ENCODE measurements at places on chromosomes 16 and 17. TPM values are rescaled to one million over a fixed set of nuclear protein-coding genes. Genes with fewer than 3 reads are reported as not detected.

TNFRSF13B gene
- total RNA-seq, result not detected

KIF2B gene
- not detected for total RNA-seq

CD7 gene
- not detected for total RNA-seq

- no peak for DNase-seq
These were observed 9.6 kb upstream of the WIPF2 start for GRCh38 chr17:40209404-40210093.

- DNase-seq, result no peak
These were observed 286.5 kb upstream of the ERCC4 start for GRCh38 chr16:13633391-13633861.

NUDT21 gene
- total RNA-seq, result 72.7 TPM

- no peak for DNase-seq
These were observed 24.8 kb upstream of the MRPS23 start for GRCh38 chr17:57874434-57875289.

GRCh38 chr17:4634976-4635375 is 6.5 kb downstream of the ALOX15 start:
- no peak for DNase-seq

DNA sequence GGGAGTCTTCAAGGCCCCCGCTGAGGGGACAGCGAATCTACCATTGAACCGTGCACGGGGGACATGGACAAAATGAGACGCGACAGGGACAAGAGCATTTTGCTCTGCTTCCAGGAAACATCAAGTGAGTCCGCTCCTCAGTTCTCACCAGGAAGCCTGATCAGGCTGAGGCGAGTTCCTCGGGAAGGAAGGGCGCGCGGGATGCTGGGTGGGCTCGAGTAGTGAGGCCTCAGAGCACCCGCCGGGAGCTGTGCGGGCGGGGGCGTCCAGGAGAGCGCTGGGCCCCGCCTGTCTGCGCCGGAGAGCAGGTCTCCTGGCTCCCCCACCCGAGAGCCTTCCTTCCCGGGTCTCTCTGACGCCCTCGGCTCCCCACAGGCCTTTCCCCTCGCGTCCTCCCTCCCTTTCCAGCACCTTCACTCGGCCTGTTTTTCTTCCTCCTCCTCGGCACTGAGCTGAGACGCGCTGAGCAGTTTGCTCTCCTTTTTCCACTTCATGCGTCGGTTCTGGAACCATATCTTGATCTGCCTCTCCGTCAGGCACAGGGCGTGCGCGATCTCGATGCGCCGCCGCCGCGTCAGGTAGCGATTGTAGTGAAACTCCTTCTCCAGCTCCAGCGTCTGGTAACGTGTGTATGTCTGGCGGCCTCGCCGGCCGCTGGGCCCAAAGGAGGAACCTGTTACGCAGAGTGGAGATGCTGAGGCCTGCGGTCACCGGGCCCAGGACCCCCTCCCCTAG is 2.6 kb upstream of the HOXB5 start:
- no peak for DNase-seq

RSPRY1 gene
- total RNA-seq, result 42.6 TPM

SCNN1G gene
- total RNA-seq, result not detected

GPR142 gene
- not detected for total RNA-seq
